Cortex of kidney (tissue), 1 donor: ENCODE measurements at places on chromosomes 2 and 18.

DNA sequence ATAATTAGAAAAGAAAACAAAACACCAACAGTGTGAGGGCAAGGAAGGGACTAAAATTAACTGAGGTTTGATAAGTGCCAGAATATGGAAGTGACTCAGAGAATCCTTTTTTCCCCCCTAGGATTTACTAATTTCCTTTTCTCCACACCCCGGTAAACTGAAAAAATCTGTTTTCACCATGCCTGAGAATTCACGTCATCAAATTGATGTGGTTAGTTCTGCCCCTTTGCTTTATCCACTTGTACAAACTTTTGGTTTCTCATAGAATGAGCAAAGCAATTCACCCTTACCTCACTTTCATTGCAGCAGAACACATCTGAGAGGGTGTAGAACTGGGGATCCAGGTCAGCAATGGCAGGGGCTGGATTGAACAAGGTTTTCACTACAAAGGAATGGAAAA lies 57.8 kb downstream of the RBKS start:
- no peak for DNase-seq

GRCh38 chr2:140893685-140894084 lies 1237.1 kb downstream of the LRP1B start:
- DNase-seq: no peak

GRCh38 chr2:134290358-134290757 lies 36.5 kb downstream of the MGAT5 start:
- no peak for DNase-seq

- DNase-seq: no peak
These were observed 35.7 kb downstream of the MRPS9 start for GRCh38 chr2:105073591-105073990.

DNA sequence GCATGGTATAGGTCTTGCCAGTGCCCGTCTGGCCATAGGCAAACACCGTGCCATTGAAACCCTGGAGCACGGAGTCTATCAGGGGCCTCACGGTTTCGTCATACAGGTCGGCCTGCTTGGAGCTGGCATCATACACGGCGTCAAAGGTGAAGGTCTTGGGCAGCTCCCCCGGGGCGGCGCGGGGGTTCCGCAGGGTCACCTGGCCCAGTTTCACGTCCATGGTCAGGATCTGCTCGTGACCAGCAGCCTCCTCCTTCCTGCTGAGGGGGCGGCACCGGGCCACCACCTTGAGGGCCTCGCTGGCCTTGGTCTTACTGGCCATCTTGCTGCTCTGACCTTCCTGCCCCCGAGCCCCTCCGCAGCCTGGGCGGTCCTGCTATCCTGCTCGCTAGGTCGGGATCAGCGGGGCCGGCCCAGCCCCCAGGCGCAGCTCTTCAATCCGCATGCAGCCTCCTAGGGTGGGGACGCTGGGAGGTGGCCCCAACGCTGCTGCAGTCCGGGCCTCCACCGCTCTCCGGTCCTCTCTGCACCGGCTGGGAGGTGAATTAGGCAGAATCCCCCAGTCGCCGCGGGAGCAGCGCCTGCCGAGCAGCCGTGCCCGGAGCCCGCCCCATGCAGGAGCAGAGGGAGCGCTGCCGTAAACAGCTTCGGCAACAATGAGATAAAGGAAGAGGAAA lies 563 bp downstream of the KIF3C start:
- no peak for DNase-seq

GRCh38 chr18:59087391-59087790 lies 52.3 kb upstream of the SEC11C start:
- no peak for DNase-seq
